Globus pallidus (tissue), 1 donor: ENCODE measurements at places on chromosomes 13 and 19.
A peak's percentile ranks its signal among the peaks of the same experiment; 100 is the strongest.

GRCh38 chr19:56841193-56841543 is 642 bp upstream of the PEG3 start:
- no peak for DNase-seq

- no peak for DNase-seq
These were observed 26.2 kb downstream of the MAST3 start for GRCh38 chr19:18123819-18124218.

GRCh38 chr13:42075517-42075916 is 27.1 kb downstream of the DGKH start:
- DNase-seq, result no peak

DNA sequence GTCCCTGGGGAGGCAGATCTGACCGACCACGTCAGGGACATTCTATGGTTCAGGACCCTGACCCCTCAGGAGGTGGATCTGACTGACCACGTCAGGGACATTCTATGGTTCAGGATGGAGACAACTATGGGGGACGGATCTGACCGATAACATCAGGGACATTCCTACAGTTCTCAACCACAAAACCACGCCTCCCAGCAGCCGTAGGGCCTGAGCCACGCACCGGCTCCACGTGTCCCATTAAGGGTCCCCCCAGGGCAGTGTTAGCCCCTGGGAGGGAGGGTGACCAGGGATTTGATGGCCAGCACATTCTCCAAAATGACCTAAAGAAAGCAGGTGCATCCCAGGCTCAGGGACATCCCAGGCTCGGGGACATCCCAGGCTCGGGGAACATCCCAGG is 49.0 kb upstream of the C13orf46 start:
- no peak for DNase-seq

DNA sequence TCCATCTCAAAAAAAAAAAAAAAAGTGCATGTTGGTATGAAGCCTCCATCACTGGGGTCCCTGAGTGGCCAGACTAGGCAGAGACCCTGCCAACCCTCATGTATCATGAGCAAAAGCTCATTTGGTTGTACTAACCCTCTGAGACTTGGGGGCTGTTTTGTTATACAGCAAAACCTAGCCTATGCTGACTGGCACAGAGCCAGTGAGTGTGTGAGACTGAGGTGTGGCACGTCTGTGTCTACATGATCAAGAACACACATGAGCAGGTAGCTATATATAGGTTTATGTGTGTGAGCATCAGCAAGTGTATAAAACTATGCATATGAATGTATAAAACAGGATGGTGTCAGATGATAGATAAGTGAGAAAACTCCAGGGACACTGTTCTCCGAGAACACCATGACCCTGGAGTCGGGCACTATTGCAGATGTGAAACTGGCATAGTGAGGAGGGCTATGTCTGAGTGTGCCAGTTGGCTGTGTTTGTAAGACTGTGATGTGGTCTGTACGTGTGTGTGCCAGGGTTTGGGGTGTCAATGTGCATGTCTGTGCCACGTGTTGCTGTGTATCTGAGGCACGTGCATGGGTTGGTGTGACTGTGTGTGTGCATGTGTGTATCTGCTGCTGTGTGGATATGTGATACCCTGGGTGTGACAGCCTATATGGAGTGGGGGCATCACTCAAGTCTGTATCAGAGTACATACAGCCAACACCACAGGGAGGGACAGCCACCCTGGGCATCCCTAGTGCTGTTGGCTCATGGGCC is 44.5 kb downstream of the OLFM2 start:
- no peak for DNase-seq

DNA sequence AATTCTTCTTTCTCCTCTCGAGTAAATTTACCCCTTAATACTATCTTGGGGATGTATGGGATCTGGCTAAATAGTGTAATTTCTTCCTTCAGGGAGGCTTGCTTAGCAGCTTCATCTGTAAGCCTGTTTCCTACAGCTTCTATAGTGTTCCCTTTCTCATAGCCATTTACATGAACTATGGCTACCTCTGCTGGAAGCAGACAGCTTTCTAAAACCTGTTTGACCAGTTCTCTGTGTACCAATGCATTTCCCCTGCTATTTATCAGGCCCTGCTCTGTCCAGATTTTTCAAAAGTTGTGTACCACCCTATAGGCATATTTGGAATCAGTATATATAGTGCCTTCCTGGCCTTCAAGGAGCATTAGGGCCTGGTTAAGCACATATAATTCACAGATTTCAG is 113.6 kb upstream of the PCDH9 start:
- DNase-seq, result no peak

DNA sequence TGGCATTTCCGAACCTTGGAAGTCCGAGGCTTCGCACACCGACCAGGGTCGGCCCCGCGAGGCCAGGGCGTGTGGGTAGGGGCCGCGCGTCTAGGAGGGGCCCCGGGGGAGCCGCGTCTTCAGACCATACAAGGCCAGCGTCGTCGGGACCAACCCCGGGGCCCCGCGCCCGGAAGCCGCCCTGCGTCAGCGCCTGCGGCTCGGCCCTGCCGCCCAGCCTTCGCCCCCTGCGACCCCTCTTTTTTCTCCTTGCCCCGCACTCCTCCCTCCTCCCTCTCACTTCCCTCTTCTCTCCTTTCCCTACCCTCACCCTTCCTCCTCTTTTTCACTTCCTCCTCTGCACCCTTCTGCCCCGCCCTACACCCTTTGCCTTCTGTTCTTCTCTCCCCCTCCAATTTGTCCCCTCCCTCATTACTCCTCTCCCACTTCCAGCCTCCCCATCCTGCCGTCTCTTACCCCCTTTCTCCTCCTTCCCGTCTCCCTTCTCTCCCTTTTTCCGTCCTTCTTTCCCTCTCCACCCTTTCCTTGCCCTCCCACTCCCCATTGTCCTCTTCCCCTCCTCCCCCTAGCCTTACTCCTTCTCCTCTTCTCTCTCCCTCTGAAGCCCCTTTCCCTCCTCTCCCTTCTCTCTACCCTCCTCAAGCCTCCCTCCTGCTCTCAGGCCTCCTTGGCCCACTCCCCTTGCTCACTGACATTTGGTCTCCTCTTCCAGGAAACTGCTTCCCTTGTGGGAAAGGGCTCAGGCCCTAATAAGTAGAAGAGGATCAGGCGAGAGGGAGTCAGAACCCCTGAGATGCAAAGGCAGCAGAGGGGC is 2.2 kb upstream of the PLEKHG2 start:
- DNase-seq, result no peak

DNA sequence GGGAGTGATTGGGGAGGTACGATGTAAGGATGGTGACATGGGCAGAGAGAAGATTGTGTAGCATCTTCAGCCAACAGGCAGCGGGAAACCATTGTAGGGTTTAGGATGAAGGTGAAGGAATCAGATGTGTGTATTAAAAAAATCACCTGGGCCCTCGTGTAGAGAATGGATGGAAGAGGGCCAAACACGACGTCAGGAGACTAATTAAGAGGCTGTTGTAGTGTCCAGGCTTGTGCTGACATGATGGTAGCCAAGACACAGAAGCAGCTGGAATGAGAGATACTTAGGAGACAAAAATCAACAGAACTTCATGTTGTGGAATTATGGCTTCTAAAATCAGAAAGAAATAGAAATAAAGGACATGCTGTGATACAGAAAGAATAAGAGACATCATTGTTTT is 41.2 kb upstream of the ARGLU1 start:
- no peak for DNase-seq

DNA sequence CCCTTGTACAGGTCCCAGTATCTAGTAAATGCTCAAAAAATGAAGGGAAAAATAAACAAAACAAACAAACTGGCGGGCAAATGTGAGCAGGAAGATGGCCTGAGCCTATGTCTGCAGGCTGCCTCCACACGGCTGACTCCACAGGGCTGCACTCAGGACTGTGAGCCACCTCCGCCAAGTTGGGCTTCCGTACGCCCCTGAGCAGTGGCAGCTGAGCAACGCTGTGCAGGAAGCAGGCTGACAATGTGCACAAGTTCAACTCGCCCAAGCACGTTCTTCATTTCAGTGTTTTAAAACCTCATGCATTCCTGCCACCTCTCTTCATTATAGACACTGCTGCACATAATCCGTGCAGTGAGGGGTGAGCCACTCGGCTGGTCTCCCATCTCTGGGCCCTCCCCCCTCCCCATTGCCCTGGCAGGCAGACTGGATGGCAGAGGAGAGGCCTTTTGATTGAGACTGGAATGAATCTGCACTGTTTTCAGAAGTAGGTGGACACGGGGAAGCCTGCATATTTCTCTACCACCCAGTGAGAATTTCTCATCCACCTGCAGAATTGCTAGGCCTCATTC is 915.3 kb downstream of the UQCRFS1 start:
- DNase-seq, result no peak

- DNase-seq, result no peak
These were observed 21.8 kb downstream of the PROSER1 start for GRCh38 chr13:39016087-39016486.

- no peak for DNase-seq
These were observed 58.0 kb downstream of the MAP4K1 start for GRCh38 chr19:38559428-38560401.

GRCh38 chr19:4991538-4991937 is 22.6 kb downstream of the KDM4B start:
- DNase-seq, result no peak

- no peak for DNase-seq
These were observed 113.5 kb downstream of the COG6 start for GRCh38 chr13:39768962-39769361.

DNA sequence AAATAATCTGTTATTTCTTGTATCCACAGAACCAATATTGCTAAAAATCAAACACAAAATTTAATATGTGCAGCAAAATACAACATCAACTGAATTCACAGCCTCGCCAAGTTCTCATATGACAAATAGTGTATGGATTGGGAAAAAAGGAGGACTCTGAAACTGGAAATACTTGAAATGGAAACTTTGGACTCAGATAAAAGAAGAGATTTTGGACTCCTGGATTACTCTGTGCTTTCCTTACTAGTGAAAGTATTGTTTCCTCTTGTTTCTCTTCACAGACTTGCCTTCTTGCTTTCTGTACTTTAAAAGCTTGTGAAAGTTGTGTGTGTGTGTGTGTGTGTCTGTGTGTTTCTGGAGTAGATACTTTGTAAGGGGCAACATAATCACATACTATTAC is 1596.3 kb downstream of the PCDH9 start:
- DNase-seq, result no peak

GRCh38 chr13:73433890-73434289 is 375.1 kb downstream of the KLF5 start:
- DNase-seq, result no peak

DNA sequence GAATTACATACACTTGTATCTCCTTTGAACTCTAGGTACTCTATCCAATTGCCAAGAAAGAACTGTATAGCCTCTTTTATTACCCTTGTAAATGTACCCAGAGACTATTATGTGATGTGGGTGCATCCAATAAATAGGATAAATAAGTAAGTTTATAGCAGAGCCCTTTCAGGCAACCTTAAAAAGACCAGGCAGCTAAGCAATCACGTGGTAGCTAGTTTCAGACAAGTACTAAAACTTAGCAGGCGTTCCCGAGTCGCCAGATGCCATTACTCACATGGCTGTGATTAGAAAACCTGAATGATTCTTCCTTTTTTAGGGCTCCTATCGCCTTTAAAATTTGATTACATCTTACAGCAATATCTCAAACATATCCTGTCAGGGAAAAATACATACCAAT is 1303.0 kb downstream of the EFNB2 start:
- no peak for DNase-seq

- DNase-seq, result no peak
These were observed 26.4 kb upstream of the HNRNPA1L2 start for GRCh38 chr13:52615812-52616211.

- DNase-seq, result no peak
These were observed 1.4 kb downstream of the EPN1 start for GRCh38 chr19:55676383-55676782.

- DNase-seq, result no peak
These were observed 17.6 kb upstream of the TUBGCP3 start for GRCh38 chr13:112605531-112605990.

DNA sequence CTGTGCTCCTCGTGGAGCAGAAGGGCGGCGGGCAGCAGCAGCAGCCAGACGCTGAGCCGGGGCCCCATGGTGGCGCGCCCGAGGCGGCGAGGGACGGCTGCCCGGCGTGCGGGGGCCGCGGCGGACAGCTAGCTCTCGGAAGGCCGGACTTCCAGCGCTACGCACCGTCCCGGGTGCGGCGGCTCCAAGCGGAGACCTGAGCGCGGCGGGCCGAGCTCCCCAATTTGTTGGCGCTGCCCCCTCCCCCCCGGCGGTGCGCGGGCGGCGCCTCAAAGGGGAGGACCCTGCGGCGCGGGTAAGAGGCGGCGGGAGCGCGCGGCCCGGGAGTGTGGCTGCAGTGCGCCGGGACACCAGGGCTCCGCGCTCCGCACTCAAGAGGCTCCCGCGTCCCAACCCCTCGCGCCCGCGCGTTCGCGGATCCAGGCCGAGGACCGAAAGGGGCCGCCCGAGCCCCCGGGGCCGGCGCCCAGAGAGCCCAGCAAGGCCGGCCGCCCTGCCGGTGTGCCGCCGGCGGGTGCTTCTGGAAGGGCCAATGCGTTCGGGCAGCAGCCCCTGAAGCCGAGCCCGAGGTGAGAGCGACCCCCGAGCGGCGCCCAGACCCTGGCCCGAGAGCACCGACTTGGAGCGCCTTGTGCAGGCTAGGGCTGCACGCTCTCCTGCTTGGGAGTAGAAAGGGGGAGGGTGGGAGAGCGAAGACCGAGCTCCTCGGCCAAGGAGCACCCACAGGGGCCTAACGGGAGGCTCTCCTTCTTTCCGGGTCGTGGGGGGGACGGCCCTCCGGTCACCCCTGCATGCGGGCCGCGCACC is at the start of the genes COL4A1 and COL4A2:
TSS of gene COL4A1 (minus strand) at position 198 of the 807 bp plus-strand sequence. CDS start at position 68, 130 bp downstream.
TSS of gene COL4A2 (plus strand) at position 325 of the 807 bp plus-strand sequence. CDS start 620 bp downstream, outside the sequence.
- DNase-seq, result no peak

DNA sequence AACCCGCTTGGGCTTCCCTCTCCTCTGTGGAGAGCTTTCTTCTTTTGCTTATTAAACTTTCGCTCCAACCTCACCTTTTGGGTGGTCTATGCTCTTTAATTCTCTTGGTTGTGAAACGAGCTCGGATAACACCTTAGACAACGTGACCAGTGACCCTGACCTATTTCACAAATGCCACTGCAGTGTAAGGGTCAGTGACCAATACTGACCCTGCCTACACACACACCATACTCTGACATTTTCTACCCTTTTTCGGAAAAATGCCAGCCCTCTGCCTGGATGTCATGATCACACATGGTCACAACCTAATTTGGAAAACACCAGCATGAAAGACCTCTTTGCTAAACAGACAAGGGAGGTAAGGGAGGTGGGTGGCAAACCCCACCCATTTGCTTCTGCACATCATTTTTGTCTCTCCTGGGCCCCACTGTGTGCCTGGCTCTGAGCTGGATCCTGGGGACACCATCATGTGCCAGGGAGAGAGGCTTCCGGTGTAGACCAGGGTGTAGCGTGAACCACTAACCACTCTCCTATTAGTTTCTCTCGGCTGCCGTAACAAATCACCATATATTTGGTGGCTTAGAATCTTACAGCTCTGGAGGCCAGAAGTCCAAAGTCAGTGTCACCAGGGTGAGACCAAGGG is 9.9 kb downstream of the ETFB start:
- no peak for DNase-seq

GRCh38 chr19:2488942-2489731 is 13.2 kb downstream of the GADD45B start:
- DNase-seq, result peak; percentile 58
